Epithelial cell of prostate (primary cell): ENCODE measurements at places on chromosomes 7 and 10.

DNA sequence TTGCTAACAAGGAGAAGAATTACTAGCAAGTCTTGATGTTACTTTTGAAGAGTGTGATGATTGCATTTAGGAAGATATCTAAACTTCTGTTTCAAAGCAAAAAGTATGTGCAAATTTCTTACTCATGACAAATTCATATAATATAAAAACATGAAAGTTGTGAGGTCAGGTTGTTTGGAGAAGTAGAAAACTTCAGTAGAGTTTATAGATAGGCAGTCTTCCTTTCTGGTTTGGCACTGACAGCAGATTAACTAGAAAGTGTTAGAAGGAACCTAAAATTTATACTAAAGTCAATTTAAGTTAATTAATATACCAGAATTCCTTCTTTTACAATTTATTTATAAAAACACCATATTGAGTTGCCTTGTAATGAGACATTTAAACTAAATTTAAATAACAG, 16.9 kb downstream of the PTEN start:
- DNase-seq, result no peak

DNA sequence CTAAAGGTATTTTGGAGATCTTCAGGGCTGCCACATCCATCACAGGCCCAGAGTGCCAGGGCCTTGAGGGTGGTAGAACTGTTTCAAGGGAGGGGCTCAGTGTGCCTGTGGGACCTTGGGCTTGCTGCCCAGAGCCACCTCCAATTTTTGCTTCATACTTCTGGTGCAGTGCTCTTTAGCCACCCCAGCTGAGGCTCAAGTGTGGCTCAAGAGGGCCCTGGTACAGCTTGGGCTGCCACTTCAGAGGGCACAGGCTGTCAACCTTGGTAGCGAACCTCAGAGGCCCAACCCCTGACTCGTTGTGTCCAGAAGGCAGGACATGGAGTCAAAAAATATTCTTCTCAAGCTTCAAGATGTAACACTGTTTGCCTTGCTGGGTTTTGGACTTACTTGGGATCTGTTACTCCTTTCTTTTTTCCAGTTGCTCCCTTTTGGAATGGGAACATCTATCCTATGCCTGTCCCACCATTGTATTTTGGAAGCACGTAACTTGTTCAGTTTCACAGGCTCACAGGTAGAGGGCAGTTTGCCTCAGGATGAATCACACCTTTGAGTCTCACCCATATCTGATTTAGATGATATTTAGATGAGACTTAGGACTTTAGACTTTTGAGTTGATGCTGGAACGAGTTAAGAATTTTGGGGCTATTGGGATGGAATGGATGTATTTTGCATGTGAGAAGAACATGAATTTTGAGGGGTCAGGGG, 224.8 kb downstream of the RPS24 start:
- no peak for DNase-seq

DNA sequence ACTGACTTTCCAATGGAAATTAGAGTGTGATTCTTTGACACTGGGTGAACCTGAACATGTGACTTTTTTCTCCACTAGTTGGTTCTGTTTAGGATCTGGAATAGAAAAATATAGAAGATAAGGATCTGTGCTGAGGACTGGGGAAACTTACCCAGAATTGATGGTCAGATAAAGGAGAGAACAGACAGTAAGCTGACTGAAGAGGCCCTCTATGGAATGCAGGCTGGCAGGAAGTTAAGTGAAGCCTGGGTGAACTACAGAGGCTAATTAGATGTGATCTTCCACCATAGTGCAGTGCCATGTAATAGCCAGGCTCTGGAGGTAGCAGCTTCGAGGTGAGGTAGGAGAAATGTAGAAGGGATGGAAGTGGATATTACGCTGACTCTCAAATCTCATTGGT, 455.3 kb downstream of the PLXDC2 start:
- DNase-seq, result no peak

DNA sequence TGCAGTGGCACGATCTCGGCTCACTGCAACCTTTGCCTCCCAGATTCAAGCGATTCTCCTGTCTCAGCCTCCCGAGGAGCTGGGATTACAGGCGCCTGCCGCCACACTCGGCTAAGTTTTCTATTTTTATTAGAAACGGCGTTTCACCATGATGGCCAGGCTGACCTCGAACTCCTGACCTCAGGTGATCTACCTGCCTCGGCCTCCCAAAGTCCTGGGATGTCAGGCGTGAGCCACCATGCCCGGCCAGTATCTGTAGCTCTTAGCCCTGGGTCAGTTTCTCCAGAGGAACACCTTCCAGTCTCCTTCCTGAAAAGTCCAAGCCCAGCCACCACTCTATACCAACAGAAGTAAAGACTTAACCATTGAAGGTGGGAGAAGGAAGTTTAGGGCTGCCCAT, 15.2 kb upstream of the ZKSCAN1 start:
- no peak for DNase-seq

- DNase-seq, result no peak
Measured at GRCh38 chr10:17236468-17237148, 8.6 kb downstream of the VIM start.
